Bronchial smooth muscle cell (primary cell): ENCODE measurements at places on chromosomes 5 and 9. TPM values are rescaled to one million over a fixed set of nuclear protein-coding genes. Genes with fewer than 3 reads are reported as not detected.

GLIPR2 gene
- total RNA-seq: 53.1 and 101 TPM in 2 replicates

ADAMTSL1 gene
- total RNA-seq: 37.5 and 190 TPM in 2 replicates

CCNI2 gene
- 0.09 TPM in 1 of 2 replicates, not detected in the other for total RNA-seq

CENPP gene
- total RNA-seq: 0.94 and 1.9 TPM in 2 replicates

NIPSNAP3A gene
- total RNA-seq: 12.4 and 26.0 TPM in 2 replicates

IL31RA gene
- total RNA-seq: 0.63 and 0.77 TPM in 2 replicates

DND1 gene
- total RNA-seq: 0.16 and 0.17 TPM in 2 replicates

OR13C4 gene
- not detected in 2 replicates for total RNA-seq

DRD1 gene
- under 0.01 TPM in 1 of 2 replicates, not detected in the other for total RNA-seq

IL4 gene
- total RNA-seq: not detected in 2 replicates

ITGA2 gene
- total RNA-seq: 8.3 and 29.0 TPM in 2 replicates

DCAF12 gene
- total RNA-seq: 4.7 and 4.9 TPM in 2 replicates

CDC20B gene
- 0.09 TPM in 1 of 2 replicates, not detected in the other for total RNA-seq

SLC36A3 gene
- not detected in 2 replicates for total RNA-seq

SPATA31E1 gene
- under 0.01 TPM in 1 of 2 replicates, not detected in the other for total RNA-seq

LHFPL2 gene
- 46.3 and 89.3 TPM in 2 replicates for total RNA-seq

IL5 gene
- total RNA-seq: not detected in 2 replicates

RASGRF2 gene
- 6.1 and 12.0 TPM in 2 replicates for total RNA-seq

OLFM1 gene
- 1.1 and 4.5 TPM in 2 replicates for total RNA-seq

PCDHB2 gene
- total RNA-seq: 1.3 and 8.4 TPM in 2 replicates

TAF11L10 gene
- not detected in 2 replicates for total RNA-seq

OMD gene
- 0.95 and 1.1 TPM in 2 replicates for total RNA-seq

ATG10 gene
- total RNA-seq: 10.1 and 11.7 TPM in 2 replicates

DAB2IP gene
- total RNA-seq: 4.4 and 11.1 TPM in 2 replicates

LHX6 gene
- total RNA-seq: not detected in 2 replicates

MYORG gene
- total RNA-seq: 0.43 and 0.63 TPM in 2 replicates

TMEM215 gene
- not detected in 2 replicates for total RNA-seq

GOLPH3 gene
- 74.6 and 86.5 TPM in 2 replicates for total RNA-seq

PIP5K1B gene
- not detected in 2 replicates for total RNA-seq

TMEM252 gene
- total RNA-seq: not detected in 2 replicates

MBLAC2 gene
- 2.8 and 3.0 TPM in 2 replicates for total RNA-seq

ZNF883 gene
- total RNA-seq: 2.4 and 4.1 TPM in 2 replicates

PRDM9 gene
- total RNA-seq: not detected in 2 replicates

SLC6A19 gene
- total RNA-seq: not detected in 2 replicates

CDX1 gene
- total RNA-seq: not detected in 2 replicates

FAM221B gene
- not detected in 2 replicates for total RNA-seq

KCNV2 gene
- total RNA-seq: not detected in 2 replicates

PDLIM7 gene
- 45.0 and 63.5 TPM in 2 replicates for total RNA-seq

SPINK5 gene
- total RNA-seq: under 0.01 and 0.09 TPM in 2 replicates

TAS2R1 gene
- not detected in 2 replicates for total RNA-seq

FOXD4 gene
- total RNA-seq: 0.09 and 0.16 TPM in 2 replicates

ORM2 gene
- total RNA-seq: not detected in 2 replicates

IFNA13 gene
- total RNA-seq: not detected in 2 replicates

SEMA5A gene
- total RNA-seq: 6.1 and 9.9 TPM in 2 replicates

SHOC1 gene
- under 0.01 TPM in 1 of 2 replicates, not detected in the other for total RNA-seq

CNTFR gene
- not detected in 2 replicates for total RNA-seq

CCNB1 gene
- 9.5 and 40.0 TPM in 2 replicates for total RNA-seq
